CD8-positive, alpha-beta memory T cell (primary cell): ENCODE measurements at places on chromosomes 12 and 14.

- DNase-seq = no peak
These were observed 172.2 kb downstream of the PRKD1 start for GRCh38 chr14:29755311-29756018.

DNA sequence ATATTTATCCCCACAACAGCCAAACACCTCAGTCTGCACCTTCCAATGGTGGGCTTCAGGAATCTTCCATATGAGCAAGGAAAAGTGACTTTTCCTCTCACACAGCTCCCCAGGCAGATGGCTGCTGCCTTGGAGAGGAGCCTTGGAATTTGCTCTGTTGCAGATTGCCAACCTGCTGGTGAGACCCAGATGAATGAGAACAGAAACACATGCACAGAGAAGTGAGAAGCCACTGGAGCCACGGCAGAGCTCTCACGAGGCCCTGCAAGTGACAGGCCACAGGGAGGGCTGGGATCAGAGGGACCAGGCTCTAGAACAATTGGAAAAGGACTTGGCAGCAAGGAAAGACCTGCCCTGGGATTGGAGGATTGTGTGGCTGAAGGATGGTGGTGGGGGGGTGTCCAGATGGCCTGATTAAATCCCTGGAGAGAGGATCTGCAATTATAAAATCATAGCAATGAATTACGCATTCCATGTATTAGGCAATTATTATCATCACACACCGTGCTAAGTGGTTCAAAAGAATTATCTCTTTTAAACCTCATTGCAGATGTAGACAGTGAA, 84.9 kb upstream of the PWP1 start:
- DNase-seq = no peak

GRCh38 chr12:126895951-126896913, 1370.7 kb upstream of the TMEM132C start:
- no peak for DNase-seq

DNA sequence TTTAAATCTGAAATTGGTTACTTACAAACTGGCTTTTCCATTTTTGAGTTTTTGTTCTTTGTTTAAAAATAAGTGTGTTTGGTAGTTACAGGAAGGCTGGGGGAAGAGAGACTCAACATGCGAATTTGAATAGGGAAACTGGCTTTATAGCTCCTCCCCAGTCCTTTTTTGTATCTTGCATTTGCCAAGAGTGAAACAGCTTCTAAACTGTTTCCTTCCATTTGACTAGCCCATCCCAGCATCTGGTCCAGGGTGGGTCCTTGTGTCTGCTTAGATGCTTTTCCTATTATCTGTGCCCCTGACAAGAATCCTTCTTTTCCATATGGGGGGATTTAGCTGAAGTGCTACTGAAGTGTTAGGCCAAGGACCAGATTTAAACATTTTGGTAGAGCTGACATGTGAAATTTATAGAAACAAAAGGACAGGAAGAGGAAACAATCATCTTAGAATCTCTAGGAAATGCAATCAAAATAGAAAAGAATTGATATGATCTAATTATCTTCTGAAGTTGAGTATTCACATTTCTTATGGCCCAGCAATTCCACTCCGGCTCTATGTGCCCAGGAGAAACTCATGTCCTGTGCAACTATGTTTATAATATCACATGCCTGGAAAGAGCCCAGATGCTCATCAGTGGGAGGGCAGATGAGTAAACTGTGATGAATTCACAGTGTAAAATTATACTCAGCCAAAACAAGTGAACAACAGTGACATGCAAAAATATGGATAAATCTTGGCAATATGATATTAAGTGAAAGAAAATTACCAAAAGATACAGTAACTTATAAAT, 7.4 kb downstream of the SMOC1 start:
- DNase-seq = no peak

- DNase-seq = no peak
These were observed 58.4 kb downstream of the ATP2B1 start for GRCh38 chr12:89650239-89650638.

- DNase-seq = no peak
These were observed 176.7 kb downstream of the PPM1H start for GRCh38 chr12:62758216-62758615.
